Endothelial cell of umbilical vein (primary cell): ENCODE measurements at places on chromosomes 3 and 15. TPM values are rescaled to one million over a fixed set of nuclear protein-coding genes. Genes with fewer than 3 reads are reported as not detected.

DNA sequence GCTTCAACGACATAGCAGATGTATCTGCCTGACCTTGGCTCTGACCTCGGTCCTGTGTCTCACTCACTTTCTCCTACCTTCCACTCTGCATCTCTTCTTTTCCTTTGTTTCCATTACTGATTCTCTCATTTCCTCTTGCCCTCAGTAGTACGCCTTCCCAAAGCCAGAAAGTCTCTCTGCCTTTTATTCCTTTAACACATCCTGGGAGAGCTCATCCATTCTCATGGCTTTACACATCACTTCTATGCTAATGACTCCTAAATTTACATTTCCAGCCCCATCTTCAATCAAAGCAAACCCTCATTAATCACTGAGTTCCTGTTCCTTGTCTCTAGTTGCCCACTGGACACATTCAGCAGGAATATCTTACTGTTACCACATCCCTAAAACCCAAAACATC, 938.6 kb downstream of the NTRK3 start:
- no peak for DNase-seq

- DNase-seq, result no peak
These were observed 55.0 kb upstream of the SI start for GRCh38 chr3:165133188-165133899.

DNA sequence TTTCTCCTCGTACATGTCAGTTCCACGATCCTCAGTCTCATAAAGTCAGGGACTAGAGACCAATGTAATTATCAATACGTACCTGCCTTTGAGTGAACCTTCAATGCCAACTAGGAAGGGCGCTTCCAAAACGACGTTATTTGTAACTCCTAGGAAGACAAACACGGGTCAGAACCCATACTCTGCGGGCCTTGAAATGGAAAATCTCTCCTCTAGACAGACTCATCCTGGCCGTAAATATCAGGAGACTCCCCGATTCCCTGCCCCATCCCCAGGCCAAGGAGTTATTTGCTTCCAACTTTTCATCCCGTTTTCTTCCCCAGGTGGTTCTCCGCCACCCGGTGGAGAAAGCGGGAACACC, 578 bp downstream of the OIP5 start:
- no peak for DNase-seq

GRCh38 chr15:73781038-73781925, 28.1 kb upstream of the INSYN1 start:
- no peak for DNase-seq

The PLIN1 gene
- 0.12 TPM in 1 of 2 replicates, not detected in the other for total RNA-seq

The TMCO5A gene
- total RNA-seq, result not detected in 2 replicates

The RLBP1 gene
- total RNA-seq, result not detected in 2 replicates
